ENCODE measurements at places on chromosomes 5 and 9.

DNA sequence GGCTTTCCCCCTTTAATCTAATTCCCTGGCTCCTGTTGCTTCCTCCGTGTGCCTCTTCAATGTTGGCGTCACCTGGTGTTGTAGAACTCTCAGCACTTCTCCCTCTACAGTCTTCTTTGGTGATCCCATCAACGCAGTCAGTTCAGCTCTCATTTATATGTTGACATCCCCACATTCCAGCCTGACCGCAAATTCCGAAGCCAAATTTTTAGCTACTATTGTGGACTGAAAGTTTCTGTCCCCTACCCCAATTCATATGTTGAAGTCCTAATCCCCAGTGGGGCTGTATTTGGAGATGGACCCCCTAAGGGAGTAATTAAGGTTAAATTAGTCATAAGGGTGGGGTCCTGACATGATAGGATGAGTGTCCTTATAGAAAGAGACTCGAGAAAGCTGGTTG is 210.6 kb upstream of the ADAMTSL1 start:
- DNase-seq = no peak

- no peak for DNase-seq
Observed at GRCh38 chr9:3740690-3741419, 215.1 kb upstream of the RFX3 start.

DNA sequence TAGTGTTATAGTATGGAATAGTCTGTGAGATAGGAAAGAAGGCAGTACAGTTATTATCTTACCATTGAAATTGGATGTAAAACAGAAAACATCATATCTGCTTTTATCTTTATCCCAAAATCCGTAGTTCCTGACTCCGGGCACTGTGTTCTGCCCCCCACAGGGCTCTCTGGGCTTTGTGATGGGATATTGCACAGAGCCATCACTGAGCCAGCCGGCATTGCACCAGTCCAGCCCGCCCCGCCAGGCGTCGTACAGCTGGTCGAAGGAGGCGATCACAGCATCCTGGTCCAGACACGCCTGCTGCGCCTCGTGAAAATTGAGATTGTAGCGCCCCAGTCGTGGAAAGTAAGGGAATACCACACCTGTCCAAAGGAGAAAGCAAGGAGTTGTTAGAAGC is 76.4 kb downstream of the HAPLN1 start:
- DNase-seq = no peak

DNA sequence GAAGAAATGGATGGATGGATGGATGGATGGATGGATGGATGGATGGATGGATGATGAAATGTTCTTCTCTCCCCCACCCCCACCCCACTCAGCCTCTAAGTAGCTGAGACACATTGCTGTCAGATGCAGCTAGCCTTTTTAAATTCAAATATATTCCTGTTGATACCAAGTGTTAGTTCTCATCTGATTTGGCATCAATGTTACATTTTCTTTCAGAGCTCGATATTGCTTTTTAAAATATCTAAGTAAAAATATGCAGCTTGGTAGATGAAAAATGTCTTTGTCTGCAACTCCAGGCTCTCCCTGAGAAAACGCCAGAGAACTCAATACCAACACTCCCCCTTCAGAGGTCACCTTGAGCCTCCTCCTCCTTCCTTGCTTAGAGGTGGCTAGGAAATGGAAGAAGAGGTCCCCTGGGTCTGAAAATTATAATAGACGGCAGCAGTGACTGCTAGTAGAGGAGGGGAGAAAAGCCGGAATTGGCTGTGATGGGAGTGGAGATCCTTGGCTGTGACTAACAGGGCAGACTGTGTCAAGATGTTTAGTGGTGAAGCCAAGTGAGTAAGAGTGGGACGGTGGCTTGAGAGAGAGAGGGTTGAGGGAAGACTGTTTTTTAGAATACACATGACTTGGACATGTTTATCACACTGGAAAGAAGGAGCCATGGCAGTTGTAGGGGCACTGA is 156.0 kb downstream of the ZNF462 start:
- no peak for DNase-seq

DNA sequence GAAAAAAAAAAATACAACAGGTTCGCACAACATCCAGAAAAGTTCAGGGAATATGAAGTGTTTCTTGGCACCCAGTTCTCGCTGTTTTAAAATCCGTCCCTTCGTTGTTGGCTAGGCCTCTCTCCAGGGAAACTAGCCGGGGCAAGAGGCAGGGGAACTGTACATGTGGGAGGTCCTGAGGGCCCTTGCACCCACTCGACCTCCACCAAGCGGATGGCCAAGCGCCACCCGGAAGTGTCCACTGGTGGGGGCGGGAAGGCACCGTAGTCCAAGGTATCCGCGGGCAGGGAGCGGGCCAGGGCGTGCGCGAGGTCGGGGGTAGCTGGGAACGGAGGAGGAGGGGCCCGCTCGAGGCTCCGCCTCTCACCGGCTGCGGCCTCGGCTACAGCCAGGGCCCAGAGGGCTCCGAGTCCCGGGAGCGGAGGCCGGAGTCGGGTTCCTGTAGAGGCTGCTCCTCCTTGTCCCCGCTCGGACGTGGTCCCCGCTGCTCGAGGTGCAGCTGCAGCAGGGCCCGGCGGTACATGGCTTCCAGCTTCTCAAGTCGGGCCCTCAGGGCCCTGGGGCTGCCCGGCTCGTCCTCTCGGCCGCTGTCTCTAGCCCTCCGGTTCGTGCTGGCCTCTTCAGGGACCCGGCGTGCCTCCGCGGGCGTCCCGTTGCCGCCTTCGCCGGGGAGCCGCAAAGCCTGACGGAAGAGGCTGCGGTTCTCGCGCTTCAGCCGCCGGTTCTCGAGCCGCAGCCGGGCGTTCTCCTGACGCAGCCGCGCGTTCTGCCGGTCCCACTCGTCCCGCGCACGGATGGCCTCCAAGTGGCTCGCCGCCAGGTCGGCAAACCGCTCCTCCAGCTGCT is 720 bp downstream of the TUSC1 start:
- no peak for DNase-seq

DNA sequence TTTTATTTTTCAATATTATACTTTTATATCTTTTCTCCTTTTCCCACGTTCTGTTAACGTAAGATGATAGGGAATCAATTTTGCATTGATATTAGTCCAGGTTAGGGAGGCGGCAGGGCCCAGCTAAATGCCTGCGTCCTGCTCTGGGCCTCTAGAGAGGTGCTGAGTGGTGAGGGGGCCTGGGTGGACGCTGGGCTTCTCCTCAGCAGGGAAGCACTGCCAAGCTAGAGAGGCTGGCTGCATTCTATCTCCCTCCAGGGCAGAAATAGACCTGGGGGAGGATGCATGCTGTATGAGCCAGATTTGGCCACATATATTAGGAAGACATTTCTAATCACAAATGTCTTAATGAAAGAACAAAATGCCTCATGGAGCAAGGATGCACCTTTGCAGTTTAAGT is 43.6 kb upstream of the NKX2-5 start:
- no peak for DNase-seq

DNA sequence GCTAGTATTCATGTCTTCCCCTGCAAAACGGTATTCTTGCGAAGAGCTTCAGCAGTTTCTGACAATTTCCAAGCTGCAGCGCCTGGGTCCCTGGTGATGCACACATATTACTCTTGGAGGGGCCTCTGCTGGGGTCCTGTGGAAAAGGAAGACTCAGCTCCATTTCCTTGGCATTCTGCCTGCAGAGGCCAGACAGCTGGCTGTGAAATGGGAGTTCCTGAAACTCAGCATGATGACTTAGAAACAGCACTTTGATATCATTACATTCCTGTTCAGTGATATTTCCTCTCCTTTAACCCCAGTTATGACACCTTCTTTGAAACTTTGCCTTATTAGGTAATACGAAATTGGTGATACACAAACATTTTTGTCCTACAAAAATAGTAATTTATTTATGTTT is 98.5 kb downstream of the APBA1 start:
- DNase-seq = no peak

GRCh38 chr9:88388886-88389605 is 802 bp downstream of the SPIN1 start:
- DNase-seq = no peak

DNA sequence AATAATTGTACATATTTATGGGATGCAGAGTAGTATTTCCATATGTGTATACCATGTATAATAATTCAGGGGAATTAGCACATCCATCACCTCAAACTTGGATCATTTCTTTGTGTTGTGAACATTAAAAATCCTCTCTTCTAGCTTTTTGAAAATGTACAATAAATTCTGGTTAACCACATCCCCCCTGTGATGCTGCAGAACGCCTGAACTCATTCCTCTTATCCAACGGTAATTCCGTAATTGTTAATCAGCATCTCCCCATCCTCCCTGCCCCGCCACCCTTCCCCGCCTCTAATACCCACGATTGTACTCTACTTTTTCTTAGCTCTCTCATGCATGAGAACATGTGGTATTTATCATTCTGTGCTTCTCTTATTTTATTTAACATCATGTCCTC is 127.7 kb upstream of the ANKRD55 start:
- DNase-seq = no peak

DNA sequence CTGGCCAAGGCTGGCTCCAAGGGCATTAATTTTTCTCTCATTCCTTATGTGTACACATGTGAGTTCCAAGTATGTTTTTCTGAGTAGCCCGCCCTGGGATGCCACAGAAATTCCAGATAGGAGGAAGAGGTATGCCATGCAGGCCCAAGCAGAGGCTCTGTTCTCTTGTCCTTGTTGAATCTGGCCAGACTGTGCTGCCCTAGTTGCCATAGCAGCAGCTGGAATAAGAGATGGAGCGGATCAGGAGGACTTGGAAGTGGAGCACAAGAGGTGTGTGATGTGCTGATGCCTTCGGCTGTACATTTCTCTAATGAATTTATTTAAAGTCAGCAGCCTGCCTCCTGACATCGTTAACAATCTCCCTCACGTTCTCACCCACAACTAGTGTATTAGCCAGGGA is 235.6 kb upstream of the RPS23 start:
- no peak for DNase-seq

DNA sequence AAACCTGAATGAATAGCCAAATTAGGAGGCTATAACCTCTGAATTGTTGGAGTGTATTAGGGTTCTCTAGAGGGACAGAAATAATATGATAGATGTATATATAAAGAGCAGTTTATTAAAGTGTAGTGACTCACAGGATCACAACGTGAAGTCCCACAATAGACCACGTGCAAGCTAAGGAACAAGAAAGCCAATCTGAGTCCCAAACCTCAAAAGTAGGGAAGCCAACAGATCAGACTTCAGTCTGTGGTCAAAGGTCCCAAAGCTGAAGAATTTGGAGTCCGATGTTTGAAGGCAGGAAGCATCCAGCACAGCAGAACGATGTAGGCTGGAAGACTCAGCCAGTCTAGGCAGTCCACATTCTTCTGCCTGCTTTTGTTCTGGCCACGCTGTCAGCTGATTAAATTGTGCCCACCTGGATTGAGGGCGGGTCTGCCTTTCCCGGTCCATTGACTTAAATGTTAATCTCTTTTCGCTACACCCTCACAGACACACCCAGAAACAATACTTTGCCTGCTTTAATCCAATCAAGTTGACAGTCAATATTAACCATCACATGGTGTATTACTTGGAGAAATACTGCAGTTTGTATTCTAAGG is 550.6 kb downstream of the CDH10 start:
- DNase-seq = no peak

- DNase-seq = no peak
Observed at GRCh38 chr5:75361310-75361709, 24.3 kb downstream of the HMGCR start.

- no peak for DNase-seq
Observed at GRCh38 chr5:35136386-35136785, 88.6 kb upstream of the AGXT2 start.

DNA sequence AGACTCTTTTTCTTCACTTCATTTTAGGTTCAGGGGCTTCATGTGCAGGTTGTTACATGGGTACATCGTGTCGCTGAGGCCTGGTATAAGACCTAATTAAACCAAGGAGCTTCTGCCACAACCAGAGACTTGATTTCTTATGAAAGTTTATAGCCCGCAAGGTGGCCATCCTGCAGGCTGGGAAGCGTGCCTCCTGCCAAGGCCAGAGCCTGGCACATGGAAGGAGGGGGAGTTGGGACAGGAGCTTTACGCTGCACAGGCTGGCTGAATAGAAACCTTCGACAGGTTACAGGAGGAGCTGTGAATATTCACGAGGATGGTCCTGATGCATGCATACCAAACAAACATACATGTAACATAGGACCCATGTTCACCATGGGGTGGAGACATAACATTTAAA is 50.1 kb upstream of the SIMC1 start:
- DNase-seq = no peak

GRCh38 chr5:32138839-32139493 is 35.2 kb downstream of the GOLPH3 start:
- DNase-seq = peak; percentile 31

DNA sequence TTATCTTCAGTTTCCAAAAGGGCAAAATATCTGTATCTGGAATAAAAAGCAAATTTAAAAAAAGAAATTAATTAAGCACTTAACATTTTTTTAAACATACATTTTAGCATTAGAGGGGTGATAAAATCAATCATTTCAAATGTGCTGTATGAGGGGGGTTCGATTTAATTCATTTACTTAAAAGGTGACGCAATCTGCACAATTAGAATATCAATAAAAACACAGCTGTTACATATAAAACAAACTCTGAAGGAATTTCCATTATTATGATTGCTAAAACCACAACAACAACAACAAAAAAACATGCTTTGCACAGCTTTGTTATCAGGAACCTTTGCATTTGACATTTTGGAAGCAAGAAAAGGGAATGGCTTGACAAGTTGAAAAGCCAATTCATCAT is 71.6 kb upstream of the C6 start:
- no peak for DNase-seq

All from GM12864 (cell line).